ENCODE measurements at places on chromosomes 16 and 17. TPM values are rescaled to one million over a fixed set of nuclear protein-coding genes. Genes with fewer than 3 reads are reported as not detected.

KCNAB3 gene
- total RNA-seq = not detected

DNA sequence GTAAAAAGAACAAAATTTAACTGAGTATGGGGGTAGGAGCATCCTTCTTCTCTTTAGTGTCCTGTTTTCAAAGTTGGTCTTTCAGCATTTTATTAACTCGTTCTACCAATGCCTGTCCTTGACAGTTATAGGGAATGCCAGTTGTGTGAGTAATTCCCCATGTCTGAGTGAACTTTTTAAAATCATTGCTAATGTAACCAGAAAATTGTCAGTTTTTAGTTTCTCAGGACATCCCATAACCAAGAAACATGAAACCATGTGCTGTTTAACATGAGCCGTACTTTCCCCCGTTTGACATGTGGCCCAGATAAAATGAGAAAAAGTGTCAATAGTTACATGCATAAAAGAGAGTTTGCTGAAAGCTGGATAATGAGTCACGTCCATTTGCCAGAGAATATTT lies 71.4 kb upstream of the ARL4D start:
- DNase-seq = no peak

DNA sequence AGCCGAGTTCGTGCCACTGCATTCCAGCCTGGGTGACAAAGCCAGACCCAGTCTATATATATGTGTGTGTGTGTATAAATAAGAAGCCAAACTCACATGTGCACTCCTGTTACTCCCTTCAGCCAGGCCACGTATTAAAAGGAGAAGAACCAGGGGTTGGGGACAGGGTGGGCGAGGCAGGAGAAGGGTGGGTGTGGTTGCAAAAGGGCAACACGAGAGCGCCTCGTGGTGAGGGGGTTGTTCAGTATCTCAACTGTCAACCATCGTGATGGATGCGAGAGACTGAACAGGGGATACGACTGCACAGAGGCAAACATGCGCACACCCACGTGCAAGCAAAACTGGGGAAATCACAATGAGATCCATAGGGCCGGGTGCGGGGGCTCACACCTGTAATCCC lies 54.9 kb downstream of the ABCC6 start:
- no peak for DNase-seq

GRCh38 chr16:66711581-66711980 lies 15.0 kb upstream of the CMTM4 start:
- no peak for DNase-seq
